Activated T-cell treated with anti-CD3 and anti-CD28 coated beads, Interleukin-2, amount 50 U/mL, for 72 hours (primary cell): ENCODE measurements at places on chromosomes 2 and 18.

DNA sequence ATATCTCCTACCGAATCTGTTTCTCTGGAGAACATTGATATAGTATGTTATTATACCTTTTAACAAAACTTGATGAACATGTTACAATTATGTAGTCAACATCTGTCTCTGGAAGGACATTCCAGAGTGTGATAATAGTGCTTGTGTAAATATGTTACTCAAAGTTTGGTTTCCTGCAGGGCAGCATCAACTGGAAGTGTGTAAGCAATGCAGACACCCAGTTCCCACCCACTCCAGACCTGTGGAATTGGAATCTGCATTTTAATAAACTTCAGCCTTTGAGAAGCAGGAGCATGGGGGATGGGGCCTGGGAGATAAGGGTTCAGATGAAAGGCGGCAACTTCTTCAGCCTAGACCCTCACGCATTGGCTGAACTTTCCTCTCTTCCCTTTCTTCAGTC lies 398.9 kb downstream of the RND3 start:
- DNase-seq: no peak

- no peak for DNase-seq
Measured at GRCh38 chr2:158066046-158066713, 35.5 kb upstream of the UPP2 start.

GRCh38 chr2:2731101-2731815 lies 400.2 kb upstream of the MYT1L start:
- no peak for DNase-seq

DNA sequence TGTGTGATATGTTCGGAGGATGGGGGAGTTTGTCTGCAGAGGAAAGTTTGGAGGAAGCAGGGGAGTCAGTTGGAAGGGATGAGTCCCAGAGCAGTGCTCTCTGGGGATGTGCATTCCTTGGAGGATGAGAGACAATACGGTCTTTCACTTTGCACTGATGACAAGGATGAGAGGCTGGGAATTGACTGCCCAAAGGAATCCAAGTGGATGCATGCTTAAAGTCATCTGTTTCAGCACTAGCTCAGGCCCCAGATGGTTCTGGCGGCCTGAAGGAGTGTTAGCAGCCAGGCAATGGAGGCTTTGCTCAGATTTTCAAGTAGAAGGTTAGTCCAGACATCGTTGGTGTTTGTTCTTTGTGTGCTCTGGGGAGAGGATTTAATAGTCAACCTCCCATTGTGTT lies 100.2 kb downstream of the CRIM1 start:
- no peak for DNase-seq

- DNase-seq: no peak
Measured at GRCh38 chr2:99571954-99572353, 82.1 kb upstream of the REV1 start.

- no peak for DNase-seq
Measured at GRCh38 chr2:70480468-70480867, 73.2 kb downstream of the TGFA start.

DNA sequence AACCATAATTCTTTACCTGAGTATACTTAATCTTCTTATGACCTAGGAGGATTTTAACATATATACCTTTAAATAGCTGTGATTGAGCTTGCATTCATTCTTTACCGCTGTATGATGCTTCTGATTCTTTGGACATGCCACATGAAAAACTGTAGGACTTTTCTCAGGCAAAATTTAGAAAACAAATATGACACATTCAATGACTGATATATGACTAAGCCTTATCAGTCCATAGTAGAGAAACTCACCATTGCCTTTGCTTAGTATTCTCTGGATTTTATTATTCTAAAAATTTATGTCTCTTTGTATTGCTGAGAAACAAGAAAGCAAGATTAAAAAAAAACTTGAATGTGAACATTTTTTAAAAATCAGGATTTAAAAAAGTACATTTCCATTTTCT lies 3.7 kb downstream of the FAM171B start:
- no peak for DNase-seq

- no peak for DNase-seq
Measured at GRCh38 chr18:22417496-22418188, at the start of gene CTAGE1. Gene CTAGE1 (minus strand): TSS chr18:22417915. CDS start chr18:22417811, 104 bp downstream.

GRCh38 chr2:2850859-2851258 lies 519.8 kb upstream of the MYT1L start:
- no peak for DNase-seq

DNA sequence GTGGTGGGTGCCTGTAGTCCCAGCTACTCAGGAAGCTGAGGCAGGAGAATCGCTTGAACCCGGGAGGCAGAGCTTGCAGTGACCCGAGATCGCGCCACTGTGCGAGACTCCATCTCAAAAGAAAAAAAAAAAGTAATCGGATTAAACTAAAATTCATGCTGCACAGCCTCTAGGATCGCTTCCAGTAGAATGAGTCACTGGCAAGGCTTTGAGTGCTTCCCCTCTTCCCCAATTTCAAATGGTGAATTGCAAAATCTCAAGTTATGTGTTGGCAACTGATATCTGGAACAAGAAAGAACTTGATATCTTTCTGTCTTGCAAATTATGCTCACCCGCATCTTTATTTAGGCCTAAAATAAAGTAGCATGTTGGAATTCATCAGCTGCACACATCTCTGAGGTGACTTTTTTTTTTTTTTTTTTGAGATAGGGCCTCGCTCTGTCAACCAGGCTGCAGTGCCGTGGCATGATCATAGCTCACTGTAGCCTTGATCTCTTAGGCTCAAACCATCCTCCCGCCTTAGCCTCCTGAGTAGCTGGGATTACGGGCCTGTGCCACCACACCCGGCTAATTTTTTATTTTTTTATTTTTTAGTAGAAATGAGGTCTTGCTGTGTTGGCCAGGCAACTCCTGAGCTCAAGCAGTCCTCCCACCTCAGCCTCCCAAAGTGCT lies 12.7 kb downstream of the TTC39C start:
- no peak for DNase-seq

DNA sequence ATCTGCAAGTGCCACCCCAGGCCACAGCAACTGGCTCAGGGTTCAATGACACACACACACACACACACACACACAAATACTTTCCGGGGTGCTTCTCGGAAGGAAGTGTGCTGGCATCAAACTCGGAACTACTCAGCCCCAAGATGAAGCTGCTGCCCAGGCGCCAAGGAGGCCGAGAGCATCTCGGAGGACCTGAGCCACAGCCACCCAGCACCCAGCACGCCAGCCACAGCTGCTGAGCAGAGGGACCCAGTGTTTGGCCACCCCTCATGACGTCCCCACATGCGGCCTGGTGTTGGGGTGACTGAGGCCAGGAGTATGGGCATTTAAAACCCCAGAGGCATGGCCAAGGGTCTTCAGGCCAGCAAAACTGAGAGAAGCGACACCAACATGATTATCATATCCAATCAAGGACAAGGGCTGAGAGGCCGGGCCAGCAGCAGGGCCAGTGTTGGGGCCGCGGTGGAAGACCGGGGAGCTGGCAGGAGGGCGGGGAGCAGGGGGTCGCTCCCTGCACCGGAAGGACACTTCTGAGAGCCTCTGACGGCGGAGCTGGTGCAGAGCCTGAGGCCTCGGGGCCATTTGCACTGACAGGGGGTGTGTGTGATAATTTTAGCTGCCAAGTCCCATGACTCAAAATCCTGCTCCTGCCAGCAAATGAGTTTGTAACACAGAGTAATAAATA lies 61.8 kb downstream of the BIN1 start:
- DNase-seq: no peak

DNA sequence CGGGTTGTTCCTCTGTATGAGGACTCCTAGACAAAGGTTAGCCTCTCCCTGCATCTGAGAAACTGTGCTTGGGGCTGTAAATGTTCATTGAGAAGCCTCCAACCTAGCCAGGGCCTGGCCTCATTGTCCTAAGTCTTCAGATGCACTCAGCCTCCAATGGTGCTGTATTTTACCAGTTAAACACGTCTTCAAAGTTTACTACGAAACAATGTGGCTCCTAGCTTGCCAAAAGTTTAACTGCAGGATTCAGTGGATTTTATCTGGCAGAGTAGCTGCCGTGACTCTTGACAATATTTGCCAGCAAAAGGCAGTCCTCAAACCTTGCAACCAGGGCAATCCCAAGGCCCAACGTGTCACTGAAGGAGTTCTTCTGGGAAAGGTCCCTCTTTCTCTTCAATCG lies 1.1 kb downstream of the PID1 start:
- DNase-seq: no peak

DNA sequence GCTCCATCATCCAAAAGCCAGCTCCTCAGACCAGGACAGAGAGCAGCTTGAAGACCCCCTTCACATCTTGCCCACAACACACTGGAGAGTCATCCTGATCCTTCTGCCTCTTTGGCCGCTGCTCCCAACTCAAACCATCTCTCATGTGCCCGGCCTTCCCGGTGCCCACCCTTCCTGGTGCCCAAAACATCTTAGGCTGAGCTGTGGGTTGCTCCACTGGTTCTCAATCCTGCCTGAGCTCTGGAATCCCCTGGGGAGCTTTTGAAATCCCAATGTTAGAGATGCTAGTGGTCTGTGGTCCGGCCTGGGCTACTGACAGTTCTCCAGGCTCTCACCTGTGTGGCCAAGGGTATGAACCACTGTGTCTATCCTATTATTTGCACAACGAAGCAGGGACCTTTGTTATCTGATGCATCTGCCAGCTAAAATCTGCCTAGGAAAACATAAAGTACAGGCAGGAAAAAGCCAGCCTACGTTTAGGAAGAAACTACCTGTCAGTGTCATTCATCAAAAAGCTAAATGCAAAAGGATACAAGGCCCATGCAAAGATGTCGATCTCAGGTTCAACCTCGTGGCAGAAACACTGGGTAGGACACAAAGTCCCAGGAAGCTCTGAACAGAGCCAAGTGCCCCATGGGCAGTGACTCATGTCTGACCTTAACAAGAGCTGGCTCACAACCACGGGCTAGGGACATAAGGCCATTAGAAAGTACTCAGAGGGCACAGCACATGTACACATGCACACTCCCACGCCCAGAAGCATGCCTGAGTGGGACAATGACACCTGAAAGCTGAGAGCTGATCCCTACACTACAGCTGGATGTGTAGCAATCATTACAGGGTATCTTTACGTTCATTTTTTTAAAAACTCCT lies 30.8 kb downstream of the TBC1D8 start:
- no peak for DNase-seq

DNA sequence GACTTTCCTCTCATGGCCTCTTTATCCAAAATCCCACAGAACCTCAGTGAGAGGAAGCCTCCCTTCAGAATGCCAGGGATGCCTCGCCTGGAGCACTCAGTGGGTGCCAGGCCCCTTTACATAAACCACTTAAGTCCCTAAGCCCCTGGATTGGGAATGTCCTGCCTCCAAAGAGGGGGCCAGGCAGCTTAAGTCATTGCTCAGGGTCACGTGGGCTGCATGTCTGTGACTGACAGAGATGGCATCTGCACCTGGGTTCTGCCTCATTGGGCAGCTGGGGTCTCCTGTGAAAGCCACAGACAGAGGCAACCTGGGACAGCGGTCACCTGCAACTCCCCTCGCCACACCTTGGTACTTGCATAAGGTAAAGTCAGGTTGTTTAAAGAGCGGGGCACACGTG lies 93.5 kb downstream of the MYT1L start:
- DNase-seq: no peak

DNA sequence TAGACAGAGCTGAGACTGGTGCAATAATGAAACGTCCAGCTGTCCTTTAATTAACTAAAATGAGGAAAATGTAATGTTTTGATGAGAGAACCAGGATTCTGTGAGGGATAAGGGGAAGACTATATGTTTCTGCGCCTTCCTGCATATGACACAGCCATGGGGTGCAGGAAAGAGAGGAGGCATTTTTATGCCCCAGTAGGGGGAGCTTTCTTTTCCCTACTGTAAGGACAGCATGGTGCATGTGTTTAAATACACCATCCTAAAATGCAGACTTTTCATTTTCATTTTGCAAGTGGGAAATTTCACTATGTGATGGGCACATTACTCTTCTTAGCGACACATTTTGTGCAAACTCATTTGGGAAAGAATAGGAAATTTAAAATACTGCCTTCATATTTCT lies 446.1 kb downstream of the ARHGAP15 start:
- no peak for DNase-seq

DNA sequence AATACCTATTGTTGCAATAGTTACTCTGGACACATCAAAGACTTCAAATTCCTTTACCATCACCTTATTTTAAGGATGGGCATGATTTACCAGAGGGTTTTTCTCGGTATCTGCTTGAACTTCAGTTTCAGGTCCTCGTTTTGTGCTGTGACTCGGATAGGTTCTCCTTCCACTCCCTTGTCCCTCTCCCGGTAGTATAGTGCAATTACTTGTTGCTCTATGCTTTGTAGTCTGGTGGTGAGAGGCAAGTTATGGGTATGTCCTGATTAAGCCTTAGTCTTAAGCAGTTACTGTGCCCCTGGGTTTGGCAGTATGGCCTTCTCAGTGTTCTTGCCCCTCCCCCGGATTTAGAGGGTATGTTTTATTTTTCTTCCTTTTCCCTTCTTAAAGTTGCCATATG lies 96.6 kb downstream of the RHBDD1 start:
- DNase-seq: no peak

DNA sequence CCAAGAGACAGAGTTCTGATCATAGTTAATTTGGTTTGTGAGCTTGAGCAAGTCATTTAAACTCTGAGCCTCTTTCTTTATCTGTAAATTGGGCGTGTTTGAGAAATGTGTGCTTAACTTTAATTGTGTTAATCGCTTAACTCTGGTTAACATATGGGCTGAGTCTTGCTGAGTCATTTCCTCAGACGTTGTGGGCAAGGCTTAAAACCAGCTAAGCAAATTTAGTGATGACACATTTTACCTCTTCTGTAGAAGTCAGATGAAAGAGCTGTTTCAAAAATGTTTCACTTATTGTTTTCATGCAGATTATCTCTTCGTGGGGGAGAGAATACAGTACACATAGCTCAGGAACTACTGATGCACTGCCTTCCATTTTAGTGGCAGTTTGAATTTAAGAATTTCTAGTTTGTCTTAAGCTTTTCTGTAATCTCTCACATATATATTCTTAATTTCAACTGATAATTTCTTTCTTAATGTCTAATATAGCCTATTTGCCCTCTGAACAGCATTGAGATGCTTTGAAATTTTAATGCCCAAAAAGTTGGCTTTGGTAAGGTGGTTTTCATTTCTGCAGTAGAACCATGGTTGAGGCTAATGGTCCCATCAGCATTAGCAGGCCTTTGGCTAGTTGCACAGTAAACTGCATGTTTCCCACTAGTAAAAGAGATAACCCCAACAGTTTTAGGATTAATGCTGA lies 34.9 kb downstream of the RAB10 start:
- DNase-seq: peak; percentile 65
